ENCODE measurements at places on chromosomes 2 and 18.

- no peaks in the 10 kb centered on the region for H3K27me3 ChIP-seq
- peaks cover 25% of the 10 kb centered on the region for H3K36me3 ChIP-seq
- no peak for DNase-seq
- H3K4me3 ChIP-seq = no peak overlapping the region
Observed at GRCh38 chr2:233480490-233481202, 85.9 kb downstream of the USP40 start.

DNA sequence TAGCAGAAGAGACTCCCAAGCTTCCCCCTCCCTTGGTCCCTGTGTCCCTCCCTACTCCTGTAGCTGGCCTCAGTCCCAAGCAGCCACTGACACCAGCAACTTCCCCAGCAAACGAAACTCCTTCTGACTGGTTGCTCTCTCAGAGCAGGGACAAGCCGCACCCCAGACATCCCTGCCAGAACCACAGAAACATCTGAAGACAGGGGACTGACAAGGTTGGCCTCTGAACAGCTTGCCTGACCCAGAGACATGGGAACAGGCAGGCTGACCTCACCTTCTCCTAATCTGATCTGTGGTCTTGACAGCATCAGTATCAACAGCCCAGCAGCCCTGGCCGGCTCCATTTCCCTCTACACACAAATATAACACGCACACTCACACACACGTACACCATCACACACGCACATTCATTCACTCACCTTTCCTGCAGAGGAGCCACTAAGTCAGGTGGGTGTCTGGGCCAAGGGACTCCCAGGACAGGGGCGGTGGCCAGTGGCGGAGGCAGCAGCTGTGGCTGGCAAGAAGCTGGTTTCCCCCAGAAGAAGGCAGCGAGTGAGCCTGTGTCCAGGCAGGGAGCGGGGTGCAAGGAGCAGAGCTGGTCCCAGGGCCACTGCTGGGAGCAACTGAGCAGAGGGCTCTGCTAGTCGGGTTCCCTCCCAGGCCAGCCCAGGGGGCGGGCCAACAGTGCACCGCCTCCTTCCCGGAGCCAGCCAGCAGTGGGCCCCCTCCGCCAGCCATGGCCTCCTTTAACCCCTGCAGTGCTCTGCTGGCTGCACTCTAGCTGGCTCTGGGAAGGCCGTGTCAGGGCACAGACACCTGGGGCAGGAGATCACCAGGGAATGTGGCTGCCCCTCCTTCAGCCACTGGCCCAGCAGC lies 59.1 kb downstream of the TNS1 start:
- H3K4me3 ChIP-seq = peak overlapping the region; percentile 28
- H3K27me3 ChIP-seq = no peaks in the 10 kb centered on the region
- no peaks in the 10 kb centered on the region for H3K36me3 ChIP-seq
- peak; percentile 68 for DNase-seq
- peaks cover 44% of the 10 kb centered on the region for H3K4me1 ChIP-seq

DNA sequence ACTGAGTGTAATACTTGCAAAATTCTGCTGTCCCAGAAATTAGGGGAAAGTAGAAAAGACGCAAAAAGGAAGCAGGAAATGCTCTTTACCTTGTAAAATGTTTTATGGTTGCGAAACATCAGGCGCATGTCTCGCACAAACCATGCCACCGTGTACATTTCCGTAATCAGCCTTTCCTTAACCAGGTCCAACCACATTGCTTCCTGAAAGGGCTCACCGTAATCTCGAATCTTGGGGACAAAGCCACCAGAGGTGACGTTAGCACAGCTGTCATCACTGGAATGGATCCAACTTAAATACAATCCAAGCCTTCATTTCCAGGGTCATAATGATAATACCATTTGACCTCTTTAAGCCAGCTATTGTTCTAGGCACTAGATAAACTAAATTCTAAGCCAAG lies 49.3 kb downstream of the SP110 start:
- H3K36me3 ChIP-seq = no peaks in the 10 kb centered on the region
- H3K27me3 ChIP-seq = no peaks in the 10 kb centered on the region
- DNase-seq = no peak
- no peak overlapping the region for H3K27ac ChIP-seq
- H3K4me1 ChIP-seq = no peaks in the 10 kb centered on the region

DNA sequence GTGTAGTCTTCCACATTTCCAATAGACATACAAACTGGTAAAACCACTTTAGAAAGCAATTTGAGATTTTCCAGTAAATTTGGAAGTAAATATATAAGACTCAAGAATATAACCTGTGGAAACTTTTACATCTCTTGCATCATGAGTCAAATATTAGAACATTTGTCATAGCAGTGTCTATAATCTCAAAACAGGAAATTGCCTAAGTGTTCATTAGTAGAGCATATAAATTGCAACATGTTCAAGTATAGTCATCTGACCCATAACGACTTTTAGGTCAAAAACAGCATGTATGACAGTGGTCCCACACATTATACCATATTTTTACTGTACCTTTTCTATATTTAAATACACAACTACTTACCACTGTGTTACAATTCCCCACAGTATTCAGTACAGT lies 555.9 kb upstream of the VRK2 start:
- no peaks in the 10 kb centered on the region for H3K4me1 ChIP-seq
- H3K27me3 ChIP-seq = no peaks in the 10 kb centered on the region
- H3K36me3 ChIP-seq = no peaks in the 10 kb centered on the region
- DNase-seq = no peak

DNA sequence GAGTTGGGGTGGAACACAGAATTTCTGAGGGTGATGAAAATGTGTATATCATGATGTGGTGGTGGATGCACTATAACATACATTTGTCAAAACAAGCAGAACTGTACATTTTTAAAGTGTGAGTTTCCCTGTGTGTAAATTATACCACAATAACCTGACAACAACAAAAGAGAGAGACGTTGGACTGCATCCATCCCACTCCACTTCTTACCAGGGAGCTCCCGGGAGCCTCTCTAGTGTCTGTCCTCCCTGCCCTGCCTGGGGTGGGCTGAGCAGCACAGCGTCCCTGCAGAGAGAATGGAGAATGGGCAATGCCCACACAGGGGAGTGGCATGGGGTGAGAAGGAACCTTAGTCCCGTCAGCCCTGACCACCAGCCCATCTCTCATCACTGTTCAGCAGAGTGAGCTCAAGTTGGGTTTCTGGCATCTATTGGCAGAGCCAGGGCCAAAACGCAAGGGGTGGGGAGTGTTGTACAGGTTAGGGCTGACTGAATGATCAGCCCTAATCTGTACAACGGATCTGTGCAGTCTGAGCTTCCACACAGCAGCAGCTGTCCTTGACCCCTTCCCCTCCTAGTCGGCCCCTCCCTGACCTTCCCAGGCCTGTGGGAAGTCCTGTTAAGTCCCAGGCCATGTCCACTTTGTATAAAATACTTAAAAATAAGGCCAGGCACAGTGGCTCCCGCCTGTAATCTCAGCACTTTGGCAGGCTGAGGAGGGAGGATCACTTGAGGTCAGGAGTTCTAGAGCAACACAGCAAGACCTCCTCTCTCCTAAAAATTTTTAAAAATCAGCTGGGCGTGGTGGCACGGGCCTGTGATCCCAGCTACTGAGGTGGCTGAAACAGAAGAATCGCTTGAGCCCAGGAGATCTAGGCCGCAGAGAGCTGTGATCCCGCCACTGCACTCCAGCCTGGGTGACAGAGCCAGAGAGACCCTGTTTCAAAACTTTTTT lies 3.3 kb upstream of the PROC start:
- peaks cover 39% of the 10 kb centered on the region for H3K27me3 ChIP-seq
- H3K36me3 ChIP-seq = no peaks in the 10 kb centered on the region
- H3K27ac ChIP-seq = no peak overlapping the region
- no peak for DNase-seq

- H3K27ac ChIP-seq = no peak overlapping the region
- no peak for DNase-seq
- H3K36me3 ChIP-seq = no peaks in the 10 kb centered on the region
- peak overlapping the region; percentile 21 for H3K4me3 ChIP-seq
Observed at GRCh38 chr18:76997951-76998808, 134.4 kb downstream of the MBP start.
